T-helper 17 cell (primary cell): ENCODE measurements at places on chromosomes 16 and 17. TPM values are rescaled to one million over a fixed set of nuclear protein-coding genes. Genes with fewer than 3 reads are reported as not detected.

DNA sequence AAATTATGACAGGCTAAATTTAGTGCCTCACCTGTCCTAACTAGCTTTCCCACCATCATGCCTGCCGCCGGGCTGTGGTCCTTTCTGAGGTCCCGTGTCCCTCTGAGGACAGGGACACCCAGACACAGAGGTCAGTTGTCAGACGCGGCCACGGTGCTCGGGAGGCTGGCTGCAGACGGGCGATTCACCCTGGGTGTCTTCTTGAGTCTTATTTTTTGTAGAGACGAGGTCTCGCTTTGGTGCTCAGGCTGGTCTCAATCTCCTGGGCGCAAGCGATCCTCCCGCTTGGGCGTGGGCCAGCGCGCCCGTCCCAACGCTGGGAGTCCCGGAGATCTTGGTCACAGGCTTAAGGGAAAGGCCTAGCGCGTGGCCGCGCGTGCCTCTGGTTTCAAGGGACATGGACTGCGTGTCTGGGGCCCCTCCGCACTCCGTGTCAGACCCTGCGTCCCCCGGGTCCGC lies 797 bp upstream of the RAB11FIP3 start:
- H3K4me3 ChIP-seq = peak overlapping the region; percentile 88
- H3K36me3 ChIP-seq = no peaks in the 10 kb centered on the region
- no peaks in the 10 kb centered on the region for H3K27me3 ChIP-seq
- H3K27ac ChIP-seq = peak overlapping the region; percentile 49

GRCh38 chr16:82735673-82736091 lies 108.9 kb downstream of the CDH13 start:
- no peak overlapping the region for H3K27ac ChIP-seq
- no peaks in the 10 kb centered on the region for H3K36me3 ChIP-seq
- peaks cover 27% of the 10 kb centered on the region for H3K27me3 ChIP-seq

DNA sequence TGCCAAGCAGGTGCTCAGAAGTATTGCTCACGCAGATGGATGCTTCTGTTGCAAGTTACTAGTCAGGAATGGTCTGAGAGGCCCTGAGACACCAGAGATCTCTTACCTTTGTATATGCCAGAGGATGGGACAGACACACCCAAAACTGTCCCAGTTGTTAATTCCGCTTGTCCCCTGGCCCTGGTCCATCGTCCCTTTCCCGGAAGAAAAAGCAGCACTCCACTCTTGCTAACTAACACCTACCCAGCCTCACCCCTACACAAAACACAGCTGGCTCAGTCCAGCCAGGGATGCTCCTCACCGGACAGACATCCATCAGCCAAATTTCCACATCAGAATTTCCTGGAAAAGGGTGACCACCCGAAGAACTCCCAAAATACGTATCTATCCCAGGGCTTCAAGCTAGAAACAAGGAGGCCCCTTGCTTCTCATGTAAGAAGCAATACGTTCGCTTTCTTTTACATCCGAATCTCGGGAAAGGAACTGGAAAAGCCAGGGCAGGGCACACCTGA lies 2.0 kb downstream of the GAS7 start:
- H3K27me3 ChIP-seq = peaks cover 23% of the 10 kb centered on the region
- H3K4me1 ChIP-seq = peaks cover 2% of the 10 kb centered on the region
- no peaks in the 10 kb centered on the region for H3K36me3 ChIP-seq
- no peak overlapping the region for H3K27ac ChIP-seq
- H3K4me3 ChIP-seq = no peak overlapping the region

DNA sequence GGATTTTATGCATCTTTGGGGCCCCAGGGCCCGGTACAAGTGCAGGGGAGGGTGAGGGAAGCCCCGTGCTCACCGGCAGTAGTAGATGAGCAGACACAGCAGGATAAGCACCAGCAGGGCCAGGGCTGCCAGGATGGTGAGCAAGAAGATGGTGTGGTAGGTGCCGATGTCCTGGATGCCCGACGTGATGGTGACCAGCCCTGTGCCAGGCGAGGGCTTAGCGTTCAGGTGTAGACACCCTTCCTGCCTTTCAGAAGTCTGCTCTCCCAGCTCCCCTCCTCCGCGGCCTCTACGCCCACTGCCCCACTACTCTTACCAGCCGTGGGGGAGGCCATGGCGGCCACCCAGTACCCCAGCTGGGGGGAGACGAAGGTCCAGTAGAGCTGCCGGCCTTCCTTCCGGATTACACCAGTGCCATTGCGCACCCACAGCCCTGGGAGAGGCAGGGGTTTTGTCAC lies 8.0 kb downstream of the FAM171A2 start:
- H3K27me3 ChIP-seq = peaks cover 6% of the 10 kb centered on the region
- H3K4me3 ChIP-seq = no peak overlapping the region
- peaks cover 11% of the 10 kb centered on the region for H3K4me1 ChIP-seq
- peaks cover 2% of the 10 kb centered on the region for H3K36me3 ChIP-seq
- no peak overlapping the region for H3K27ac ChIP-seq

GRCh38 chr17:48565022-48565554 lies 13.1 kb downstream of the HOXB4 start:
- H3K4me3 ChIP-seq = no peak overlapping the region
- no peak for DNase-seq
- H3K4me1 ChIP-seq = peaks cover 17% of the 10 kb centered on the region
- no peaks in the 10 kb centered on the region for H3K36me3 ChIP-seq
- H3K27ac ChIP-seq = no peak overlapping the region
- peaks cover 10% of the 10 kb centered on the region for H3K27me3 ChIP-seq

DNA sequence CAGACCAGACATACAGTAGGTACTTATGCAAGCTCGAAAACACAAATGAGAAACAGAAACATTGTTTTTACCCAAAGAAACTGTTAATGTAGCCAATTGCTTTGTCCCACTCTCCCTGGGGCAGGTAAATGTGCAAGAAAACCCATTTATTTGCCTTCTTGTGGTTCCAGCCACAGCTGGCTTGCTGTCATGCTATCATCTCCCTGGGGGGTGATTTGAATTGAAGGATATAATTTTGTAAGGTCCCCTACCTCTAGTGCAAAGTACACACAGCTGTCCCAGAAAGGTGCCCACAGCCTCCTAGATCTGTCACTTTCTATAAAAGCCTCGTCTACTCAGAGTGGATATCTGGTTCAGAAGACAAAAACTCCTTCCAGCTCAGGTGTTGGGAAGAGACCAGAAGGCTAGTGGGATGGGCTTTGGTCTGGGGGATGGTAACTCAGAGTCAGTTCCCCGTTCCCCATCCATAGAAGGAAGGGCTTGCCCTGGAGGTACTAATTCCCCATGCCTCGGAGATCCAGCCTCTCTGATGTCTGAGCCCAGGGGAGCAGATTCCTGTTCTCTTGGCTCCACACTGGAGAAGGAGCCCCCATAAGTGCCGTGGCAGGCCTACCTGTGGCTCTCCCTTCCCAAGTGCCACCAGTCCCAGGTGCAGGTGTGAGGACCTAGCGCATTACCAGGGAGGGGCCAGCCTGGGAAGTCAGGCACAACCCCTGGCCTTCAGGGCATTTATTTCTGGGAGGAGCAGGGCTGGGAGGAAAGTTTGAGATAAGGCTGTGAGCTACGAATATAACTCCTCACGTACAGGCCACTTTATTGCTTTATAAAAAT lies 2.4 kb upstream of the PRR15L start:
- H3K36me3 ChIP-seq = peaks cover 4% of the 10 kb centered on the region
- no peaks in the 10 kb centered on the region for H3K27me3 ChIP-seq

DNA sequence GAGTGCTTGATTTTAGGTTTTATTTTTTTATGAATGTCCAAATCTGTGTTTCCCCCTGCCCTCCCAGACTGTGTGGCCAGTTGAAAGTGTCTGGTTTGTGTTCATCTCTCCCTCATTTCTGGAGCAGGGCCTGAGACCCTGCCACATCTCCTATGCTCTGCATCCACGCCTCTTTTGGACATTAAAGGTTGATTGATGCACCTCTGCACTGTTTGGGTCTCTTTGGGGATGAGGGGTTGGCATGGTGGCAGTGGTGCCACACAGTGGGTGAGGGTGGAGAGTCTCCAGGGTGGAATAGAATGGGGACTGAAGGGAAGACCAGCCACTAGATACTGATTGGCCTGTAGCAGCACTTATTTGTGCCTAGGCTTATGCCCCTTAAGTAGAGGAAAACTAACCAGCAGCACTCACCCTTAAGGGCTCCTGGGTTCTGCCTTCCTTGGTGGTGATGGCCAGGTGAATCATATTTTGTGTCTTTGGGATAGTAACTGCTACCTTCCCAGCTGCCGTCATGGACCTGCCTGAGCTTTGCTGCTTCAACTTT lies 7.9 kb downstream of the DYNLL2 start:
- H3K4me3 ChIP-seq = no peak overlapping the region
- peaks cover 18% of the 10 kb centered on the region for H3K36me3 ChIP-seq
- H3K4me1 ChIP-seq = peaks cover 36% of the 10 kb centered on the region
- DNase-seq = no peak
- H3K27me3 ChIP-seq = no peaks in the 10 kb centered on the region
- H3K27ac ChIP-seq = peak overlapping the region; percentile 61

DNA sequence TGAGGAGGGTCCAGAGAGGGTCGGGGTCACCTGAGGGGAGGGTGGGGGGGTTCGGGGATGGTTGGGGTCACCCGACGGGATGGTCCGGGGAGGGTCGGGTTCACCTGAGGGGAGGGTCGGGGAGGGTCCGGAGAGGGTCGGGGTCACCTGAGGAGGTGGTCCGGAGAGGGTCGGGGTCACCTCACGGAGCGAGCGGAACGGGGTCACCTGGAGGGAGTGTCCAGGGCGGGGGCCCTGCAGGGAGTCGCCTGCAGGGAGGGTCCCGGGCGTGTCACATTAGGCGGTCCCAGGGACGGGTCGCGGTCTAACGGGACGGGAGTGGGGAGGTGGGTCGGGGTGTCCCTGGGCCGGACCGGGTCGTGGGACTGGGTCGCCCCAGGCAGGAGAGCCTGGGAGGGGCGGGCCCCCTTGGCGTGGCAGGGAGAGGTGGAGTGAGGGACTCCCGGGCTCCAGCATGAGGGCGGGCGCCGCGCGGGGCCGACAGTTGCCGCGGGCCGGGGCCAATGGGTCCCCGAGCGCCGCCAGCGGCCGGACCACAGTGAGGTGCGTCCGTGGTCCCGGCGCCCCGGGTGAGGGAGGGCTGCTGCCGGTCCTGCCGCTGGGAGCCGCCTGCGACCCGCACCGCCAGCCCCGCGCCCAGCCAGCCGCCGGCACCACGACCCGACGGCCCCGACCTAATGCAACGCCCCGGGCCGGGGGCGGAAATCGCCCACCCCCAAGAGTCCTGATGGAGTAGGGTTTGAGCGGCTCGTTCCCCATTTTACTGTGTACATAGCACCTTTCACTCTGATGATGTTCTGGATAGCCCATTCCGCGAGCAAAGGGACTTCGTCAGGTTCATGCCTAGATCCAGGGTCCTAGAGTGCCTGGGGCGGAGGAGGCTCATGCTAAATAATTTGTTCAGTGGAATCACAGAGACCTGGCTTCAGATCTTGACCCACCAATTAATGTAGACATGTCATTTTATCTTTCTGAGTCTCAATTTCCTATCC lies 1.2 kb upstream of the ABCA3 start:
- no peaks in the 10 kb centered on the region for H3K27me3 ChIP-seq
- H3K4me3 ChIP-seq = peak overlapping the region; percentile 41
- DNase-seq = peak; percentile 11
- H3K36me3 ChIP-seq = peaks cover 2% of the 10 kb centered on the region

DNA sequence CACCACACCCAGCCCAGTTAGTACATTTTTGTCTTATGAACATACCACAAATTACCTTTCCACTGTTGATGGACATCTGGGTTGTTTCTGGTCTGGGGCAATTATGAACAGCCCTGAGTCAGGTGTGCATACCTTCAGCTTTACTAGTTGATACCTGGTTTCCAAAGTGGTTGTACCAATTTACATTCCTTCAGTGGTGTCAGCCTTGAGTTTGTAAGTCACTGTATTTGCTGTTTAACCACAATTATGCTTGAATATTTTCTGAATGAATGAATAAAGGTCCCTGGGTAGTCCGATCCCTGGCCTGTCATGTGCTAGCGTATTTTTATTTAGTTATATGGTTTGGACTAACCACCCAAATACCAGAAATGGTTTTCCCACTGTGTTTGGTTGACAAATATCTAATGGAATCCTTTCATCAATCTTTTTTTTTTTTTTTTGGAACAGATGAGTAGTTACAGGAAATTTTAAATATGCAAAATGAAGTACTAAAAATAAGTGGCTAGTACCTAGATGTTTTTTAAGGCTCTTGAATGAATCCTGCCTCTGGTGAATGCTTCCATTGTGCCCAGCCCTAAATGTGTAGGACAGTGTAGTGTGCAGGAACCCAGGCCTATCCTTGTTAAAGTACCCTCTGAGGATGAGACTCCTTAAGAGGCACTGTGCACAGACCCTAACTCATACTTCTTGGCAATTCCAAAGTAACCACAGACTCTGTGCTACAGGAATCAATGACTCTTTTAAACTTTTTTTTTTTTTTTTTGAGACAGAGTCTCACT lies 3.7 kb downstream of the DUSP14 start:
- no peak for DNase-seq
- peaks cover 13% of the 10 kb centered on the region for H3K4me1 ChIP-seq
- no peak overlapping the region for H3K4me3 ChIP-seq
- H3K27ac ChIP-seq = no peak overlapping the region
- H3K27me3 ChIP-seq = no peaks in the 10 kb centered on the region
- H3K36me3 ChIP-seq = peaks cover 2% of the 10 kb centered on the region

DNA sequence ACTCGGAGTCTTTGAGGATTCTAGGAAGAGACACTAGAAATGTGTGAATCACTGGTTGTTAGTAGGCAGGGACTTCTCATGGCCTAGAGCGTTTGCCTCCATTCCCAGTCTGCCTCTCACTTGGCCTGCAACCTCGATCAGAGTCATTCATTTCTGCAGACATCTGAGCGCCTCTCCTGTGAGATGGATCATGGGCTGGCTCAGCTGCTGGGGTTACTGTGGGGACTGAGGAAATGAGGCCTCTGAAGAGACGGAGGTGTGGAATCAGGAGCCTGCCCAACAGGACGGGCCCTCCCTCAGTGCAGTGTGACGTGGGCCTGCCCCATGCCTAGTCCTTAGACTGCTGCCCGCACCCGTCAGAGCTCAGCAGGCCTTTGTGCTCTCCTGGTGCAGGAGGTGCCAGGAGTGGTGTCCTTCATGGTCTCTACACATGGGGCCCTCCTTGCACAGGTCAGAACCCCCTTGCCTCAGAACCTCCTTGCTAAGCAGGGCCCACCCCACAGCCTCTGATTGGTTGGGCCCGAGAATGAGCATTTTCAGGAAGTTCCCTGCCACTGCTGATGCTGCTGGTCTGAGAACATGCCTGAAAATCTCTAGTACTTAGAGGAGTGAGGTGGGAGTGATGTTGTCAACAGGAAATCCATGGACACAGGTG lies 99.4 kb downstream of the NPIPB11 start:
- no peak overlapping the region for H3K4me3 ChIP-seq
- no peaks in the 10 kb centered on the region for H3K27me3 ChIP-seq
- no peaks in the 10 kb centered on the region for H3K36me3 ChIP-seq
- DNase-seq = no peak
- no peak overlapping the region for H3K27ac ChIP-seq

DNA sequence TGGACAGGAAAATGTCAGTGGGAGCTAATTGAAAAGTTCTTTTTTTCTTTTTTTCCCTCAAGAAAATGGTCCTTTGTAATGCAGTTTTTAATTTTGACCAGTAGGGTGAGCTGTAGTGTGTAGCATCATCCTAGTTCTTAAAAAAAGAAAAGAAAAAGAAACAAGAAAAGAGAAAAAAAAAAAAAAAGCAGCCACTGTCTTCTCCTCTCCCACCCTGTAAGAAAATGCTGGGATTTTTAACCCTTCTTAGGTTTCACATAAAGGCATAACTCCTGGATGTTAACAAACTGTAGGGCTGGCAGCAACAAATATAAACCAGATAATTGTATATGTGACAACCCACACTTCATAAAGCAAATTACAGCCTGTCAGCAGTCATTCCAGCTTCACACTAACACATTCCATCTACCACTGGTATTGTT lies 78.1 kb downstream of the SKAP1 start:
- H3K4me1 ChIP-seq = peaks cover 4% of the 10 kb centered on the region
- peak overlapping the region; percentile 68 for H3K27ac ChIP-seq
- no peaks in the 10 kb centered on the region for H3K36me3 ChIP-seq
- DNase-seq = no peak

The SLC2A4 gene
- not detected for total RNA-seq

The CHD9NB gene
- 0.31 TPM for total RNA-seq
